ENCODE measurements at places on chromosomes 7 and 10.

DNA sequence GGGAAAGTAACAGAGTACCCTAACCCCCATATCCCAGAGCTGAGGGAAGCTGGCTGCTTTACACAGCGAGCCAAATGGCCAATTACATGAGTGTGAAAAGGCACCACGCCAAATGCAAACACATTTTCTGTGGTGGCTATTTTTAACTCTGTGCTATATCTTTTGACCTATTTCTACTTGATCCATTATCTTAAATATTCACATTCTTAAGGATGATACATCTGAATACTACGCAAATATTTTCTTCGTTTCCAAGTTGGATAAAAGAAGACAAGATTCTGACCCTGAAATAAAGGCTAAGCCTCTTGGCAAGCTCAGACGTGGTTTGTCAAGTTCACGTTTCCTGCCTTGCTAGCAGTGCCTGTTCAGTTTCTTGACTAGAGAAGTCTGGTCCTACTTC is 146.7 kb upstream of the TMEM196 start:
- DNase-seq, result no peak

DNA sequence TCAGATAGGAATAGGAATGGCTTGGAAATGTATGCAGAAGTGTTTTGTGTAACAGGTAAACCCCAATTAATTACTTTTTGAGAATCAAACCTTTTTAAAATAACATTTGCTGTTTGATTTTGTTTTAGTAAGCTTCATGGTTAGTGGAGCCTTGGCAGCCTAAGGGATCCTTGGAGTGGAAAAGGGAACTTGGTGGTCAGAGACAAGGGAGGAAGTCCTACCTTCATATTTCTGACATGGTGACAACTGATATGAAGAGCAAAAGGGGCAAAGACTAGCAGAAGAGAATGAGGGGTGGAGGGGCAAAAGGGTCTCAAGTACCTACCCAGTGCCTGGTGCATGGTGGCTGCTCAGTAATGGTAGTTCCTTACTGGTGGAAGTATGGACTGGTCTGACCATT is 32.3 kb downstream of the AHCYL2 start:
- DNase-seq, result no peak

DNA sequence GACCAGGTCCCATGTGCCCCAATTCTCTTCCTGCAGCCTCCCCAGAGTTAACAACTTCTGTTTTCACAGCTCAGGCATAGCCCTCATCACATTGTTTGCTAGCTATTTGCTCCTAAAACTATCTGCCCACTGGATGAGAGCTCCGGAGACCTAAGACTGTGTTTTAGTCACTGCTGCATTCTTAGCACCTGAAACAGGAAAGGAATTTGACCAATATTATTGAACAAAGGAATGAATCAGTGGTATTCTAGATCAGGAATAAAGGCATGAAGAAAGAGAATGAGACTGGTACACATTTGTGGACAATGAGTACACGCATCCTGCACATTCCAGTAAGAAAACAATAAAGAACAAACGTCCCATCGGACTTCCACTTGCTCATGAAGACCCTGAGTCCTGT is 54.8 kb downstream of the PPP1R17 start:
- DNase-seq, result no peak

- DNase-seq, result no peak
These were observed 49.3 kb downstream of the FBXL13 start for GRCh38 chr7:103025341-103025740.

GRCh38 chr7:144941127-144941526 is 105.3 kb upstream of the TPK1 start:
- no peak for DNase-seq

DNA sequence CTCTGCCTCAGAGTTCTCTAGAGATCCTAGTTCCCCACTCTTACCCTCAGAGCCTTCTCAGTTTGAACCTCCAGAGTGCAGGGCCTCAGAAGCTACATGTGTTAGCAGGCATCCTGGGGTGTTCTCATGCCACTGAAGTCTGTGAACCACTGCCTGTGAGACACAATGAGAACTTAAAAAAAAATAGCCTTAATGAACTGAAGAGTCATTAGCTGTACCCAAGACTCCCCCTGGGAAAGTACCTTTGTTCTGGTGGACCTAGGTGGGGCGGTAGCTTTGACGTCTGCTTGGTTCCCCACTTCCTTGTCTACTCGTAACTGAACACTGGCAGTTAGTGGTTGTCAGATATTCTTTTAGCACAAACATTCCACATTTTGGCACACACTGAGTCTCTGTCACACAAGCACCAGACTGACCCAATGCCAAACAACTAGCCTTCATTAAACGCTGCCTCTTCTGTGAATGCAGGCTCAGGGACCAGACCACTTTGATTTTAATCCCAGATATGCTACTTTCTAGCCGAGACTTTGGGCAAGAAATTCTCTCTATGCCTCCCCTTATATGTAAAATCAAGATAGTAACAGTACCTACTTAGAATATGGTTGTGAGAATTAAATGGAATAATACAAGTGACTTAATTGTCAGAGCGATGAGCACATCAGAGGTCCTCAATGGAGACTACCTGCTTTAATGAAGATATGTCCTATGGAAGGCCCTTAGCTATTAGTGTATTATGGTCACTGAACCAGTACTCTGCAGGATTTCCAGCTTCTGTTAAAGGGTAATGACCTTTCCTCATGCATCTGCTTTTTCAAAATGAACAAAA is 75.3 kb upstream of the CC2D2B start:
- no peak for DNase-seq

DNA sequence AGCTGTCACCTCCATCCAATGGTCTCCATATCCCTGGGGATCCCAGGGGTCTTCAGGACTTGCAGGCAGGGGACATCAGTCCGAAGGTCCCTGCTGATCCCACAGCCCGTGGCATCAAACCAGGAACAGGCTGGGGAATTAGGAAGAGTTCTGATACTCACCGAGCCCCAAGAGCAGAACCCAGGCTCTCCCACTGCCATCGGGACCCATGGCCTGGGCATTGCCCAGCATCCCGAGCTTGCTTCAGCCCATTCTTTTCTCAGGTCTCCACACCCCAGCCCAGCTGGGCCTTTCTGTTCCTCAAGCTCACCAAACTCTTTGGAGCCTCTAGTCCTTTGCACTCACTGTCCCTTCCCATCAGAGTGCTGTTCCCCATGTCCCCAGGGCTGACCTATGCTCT is 280.9 kb downstream of the GRID1 start:
- DNase-seq, result no peak

GRCh38 chr10:92125144-92125543 is 165.7 kb downstream of the CPEB3 start:
- DNase-seq, result no peak

DNA sequence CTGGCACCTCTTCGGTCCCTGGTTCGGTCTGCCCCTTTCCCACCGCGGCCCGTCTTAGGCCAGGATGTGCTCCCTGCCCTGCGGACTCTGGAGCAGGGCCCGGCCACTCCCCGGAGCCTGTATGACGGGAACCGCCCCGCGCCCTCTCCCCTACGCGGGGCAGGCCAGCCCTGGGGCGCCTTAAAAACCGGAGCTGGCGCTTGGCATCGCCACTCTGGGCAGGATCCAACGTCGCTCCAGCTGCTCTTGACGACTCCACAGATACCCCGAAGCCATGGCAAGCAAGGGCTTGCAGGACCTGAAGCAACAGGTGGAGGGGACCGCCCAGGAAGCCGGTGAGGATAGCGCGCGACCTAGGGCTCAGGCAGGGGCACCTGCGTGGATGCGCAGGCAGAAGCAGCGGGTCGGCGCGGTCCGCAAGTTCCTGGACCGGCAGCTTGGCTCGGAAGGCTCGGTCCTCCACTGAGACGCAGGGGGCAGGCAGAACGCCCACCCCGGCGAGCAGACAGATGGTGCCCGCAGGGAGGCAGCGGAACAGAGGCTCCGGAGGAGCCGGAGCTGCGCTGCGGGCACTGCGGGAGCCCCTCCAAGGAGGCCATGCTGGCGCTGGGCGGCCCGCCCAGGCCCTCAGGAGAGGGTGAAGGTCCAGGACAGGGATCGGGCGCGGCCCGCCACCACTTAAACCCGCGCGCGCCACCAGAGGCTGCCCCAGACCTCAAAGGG is at the start of gene ADIRF:
TSS of gene ADIRF (plus strand) at position 212 of the 723 bp plus-strand sequence. CDS start at position 275, 63 bp downstream.
- no peak for DNase-seq

- no peak for DNase-seq
These were observed 55.4 kb downstream of the PNLIPRP2 start for GRCh38 chr10:116676118-116676517.

DNA sequence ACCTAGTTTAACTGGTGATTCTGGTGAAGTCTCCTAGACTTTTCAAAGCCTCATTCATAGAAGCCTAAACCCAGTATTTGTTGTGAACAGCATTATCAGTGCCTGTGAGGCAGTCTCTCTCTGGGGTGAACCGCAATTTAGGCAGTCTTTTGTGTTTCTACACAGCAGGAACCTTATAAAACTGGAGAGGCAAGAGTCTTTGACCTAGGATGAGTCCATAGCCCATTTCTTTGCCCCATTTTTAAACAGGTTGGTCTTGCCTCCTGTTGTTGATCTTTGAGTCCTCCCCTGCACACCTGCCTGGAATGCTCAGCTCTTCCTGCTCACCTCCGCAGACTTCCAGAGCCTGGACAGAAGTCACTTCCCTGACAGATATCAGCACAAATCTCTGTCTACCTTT is 51.2 kb upstream of the NRP1 start:
- DNase-seq, result no peak

DNA sequence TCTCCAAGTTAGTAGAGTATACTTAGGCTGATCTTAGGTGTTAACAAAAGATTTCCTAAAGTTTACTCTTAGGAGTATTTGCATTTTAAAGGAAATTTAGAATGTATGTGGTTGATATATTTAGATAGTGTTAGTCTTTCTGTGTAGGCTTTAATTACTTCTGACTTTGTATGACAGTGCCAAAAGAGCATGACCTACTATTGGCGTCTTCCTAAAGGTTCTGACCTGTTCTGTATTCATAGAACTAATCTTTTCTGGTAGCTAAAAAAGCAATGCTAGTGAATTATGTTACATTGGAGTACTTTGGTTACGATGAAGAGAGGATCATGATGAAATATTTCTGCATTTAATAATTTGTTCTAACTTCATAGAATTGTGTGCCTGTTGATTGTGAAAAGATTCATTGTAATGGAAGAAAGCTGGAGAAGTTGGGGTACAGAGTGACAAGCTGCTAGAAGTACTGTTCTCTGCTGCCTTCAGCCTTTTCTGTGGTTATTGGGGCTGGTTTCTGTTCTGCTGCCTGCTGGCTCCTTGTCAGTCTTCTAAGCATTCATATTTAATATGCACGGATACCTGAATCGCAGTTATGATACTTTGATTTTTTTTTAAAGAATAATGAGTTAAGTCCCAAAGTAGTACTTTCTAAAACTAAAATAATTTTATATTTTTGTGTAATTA is 13.2 kb downstream of the WAC start:
- DNase-seq, result no peak

DNA sequence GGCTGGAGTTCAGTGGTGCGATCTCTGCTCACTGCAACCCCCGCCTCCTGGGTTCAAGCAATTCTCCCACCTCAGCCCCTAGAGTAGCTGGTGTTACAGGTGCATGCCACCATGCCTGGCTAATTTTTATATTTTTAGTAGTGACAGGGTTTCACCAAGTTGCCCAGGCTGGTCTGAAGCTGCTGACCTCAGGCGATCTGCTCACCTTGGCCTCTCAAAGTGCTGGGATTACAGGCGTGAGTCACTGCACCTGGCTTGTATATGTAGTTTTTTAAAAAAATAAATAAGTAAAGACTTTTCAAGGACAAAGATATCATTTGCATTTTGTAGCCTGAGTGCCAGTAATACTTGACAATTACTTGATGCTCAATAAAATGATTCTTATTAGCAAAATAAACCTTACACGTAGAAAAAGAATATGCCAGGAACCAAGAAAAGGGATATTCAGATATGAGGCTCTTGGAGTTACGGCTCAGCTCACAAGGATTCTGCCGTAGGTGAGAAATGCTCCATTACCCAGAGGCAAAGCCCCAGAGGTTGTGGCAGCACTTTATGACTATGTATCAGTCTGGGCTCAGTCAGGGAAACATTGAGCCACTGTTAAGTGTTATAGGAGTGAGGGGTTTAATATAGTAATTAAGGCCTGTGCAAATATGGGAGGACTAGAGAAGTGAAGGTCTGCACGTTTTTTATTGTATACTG is 98.5 kb downstream of the TPST1 start:
- DNase-seq, result no peak

DNA sequence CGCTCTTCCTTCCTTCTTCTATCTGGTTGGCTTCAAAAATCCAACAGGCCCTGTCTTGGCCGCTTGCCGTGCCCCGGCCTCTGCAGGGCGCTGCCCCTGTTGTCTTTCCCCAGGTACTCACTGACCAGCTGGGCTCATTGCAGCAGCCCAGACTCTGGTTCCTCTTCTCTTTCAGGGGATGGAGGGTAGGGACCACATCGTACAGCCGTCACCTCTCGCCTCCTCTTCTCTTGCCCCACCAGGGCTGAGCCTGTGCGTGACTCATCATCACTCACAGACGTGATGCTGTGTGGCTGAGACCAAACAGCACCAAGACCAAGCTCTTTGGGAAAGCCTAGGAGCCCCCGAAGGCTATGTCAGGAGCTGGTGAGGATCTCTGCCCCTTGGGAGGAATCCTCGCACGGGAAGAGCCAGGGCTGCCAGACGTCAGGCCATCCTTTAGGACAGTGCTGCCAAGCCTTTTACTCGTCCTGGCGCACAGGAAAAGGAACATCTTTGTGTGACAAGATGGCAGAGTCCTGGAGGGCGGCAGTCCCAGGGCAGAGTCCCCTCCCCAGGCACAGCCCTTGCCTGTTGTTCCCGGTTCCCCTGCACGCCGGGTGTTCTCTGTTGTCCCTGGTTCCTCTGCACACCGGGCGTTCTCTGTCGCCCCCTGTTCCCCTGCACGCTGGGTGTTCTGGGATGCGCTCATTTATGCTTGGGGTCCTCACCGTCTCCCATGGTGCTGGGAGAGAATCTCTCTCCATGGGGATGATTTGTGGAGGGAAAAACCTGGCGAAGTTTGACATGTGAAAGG is 188.5 kb upstream of the SHH start:
- DNase-seq, result no peak

DNA sequence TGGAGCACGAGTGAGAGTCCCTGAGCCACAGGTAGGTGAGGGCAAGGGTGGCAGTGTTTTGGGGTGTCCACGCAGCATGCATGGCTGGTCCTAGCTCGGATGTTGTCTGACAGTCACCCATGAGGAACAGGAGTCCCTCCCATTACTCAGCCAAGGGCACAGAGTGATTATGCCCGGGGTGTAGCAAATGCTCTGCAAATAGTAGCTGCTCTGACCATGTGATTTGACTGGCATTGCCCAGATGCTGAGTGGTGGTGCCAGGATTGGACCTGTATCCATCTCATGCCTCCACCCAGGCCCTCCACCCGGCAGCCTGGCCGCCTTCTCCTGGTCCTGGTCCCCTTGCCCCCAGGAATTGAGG is 150.8 kb downstream of the GRK5 start:
- DNase-seq, result no peak

DNA sequence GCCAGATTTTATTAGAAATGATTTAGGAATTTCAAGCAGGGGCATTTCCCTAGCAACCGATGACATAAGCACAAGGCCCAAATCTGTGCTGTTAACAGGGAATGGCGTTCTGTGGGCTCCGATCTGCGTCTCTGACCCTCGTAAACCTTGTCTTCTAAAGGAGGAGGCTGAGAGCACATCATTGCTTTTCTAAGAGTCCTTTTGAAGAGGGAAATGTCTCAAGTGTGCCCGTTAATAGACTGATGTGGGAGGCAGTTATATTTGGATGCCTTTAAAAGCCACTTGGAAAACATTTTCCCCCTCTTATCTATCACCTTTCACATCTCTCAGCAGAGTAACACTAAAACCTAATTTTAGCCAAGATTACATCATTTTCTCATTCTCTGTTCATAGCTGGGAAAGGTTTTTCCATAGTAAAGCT is 424.1 kb upstream of the GALNT17 start:
- no peak for DNase-seq

All from NT2/D1 (cell line).